ENCODE measurements at places on chromosomes 7 and 10.
A peak's percentile ranks its signal among the peaks of the same experiment; 100 is the strongest.

DNA sequence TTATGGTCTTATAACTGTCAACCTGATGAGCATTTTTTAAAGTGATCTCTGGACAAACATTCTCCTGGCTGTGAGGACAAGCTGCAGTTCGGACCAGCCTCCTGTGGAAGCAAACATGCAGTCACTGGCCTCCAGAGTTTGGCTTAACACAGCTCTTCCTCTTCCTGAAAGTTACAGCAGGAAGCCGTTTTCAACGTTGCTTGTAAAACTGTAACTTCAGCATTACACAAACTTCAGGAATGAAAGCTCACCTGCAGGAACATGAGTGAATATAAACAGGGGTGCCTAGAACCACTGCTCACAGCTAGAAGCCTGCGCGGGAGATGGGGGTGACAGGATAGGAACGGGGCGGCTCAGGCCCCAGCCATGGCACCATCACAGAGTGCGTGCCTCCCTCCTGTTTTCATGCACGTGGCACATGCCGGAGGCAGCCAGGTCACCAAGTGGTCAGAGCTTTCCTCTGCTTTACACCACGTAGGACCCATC, 292.9 kb upstream of the PITRM1 start:
- peak; percentile 45 for DNase-seq

- no peak for DNase-seq
Observed at GRCh38 chr10:50540069-50540825, 83.5 kb downstream of the SGMS1 start.

DNA sequence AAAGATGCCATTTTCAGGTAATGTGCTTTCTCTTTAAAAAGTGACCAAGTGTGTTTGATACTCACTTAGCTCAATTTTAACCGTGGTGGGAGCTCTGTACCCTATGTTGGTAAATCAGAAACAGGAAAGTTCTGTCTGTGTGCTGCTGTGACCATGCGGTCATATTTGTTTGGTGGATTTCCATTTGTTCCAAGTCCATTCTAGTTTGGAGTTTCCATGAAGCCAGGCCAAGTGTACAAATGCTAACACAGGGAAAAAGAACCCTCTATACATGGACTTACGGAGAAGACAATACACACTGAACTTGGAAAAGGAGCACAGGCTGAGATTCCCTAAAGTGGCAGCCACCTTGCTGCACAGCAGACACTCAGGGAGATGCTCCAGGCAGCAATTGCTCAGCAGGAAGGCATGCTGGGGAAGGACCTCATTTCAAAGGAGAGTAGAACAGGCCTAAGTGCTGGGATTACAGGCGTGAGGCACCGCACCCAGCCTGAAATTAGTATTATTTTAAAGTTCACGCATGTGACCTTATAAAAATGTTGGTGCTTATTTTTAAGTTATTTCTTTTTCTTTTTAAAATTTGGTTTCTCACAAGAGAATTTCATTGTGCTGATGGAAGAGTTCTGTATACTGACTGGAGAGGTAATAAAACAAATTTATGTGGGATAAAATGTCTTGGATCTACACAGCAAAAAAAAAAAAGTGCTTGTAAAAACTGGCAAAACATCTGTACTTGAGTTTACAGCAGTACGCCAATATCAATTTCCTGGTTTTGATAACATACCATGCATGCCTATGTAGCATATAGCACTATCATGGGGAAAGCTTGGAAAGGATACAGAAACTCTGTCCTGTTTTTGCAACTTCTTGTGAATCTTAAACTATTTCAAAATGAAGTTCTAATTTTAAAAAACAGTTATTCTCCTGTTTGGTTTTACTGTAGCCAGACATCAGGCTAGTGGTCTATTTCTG, 436.2 kb downstream of the KCNMA1 start:
- peak; percentile 80 for DNase-seq

DNA sequence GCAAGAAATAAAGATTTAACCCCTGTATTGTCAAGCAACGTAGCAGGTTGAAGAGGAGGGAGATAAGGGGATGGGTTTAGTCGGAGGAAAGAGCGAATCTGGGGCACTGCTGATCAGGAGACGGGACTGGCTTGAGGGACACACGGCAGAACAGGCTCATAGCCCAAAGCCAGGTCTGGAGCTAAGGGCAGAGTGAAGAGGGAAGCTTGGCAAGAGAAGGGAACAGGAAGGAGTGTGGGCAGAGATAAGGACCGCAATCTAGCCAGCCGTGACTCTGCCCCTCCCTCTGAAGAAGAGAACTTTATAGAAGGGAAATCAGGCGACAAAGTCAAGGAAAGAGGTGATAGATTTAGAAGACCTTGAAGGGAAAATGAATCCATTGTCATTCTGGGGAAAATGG, 67.6 kb downstream of the CAV1 start:
- no peak for DNase-seq

DNA sequence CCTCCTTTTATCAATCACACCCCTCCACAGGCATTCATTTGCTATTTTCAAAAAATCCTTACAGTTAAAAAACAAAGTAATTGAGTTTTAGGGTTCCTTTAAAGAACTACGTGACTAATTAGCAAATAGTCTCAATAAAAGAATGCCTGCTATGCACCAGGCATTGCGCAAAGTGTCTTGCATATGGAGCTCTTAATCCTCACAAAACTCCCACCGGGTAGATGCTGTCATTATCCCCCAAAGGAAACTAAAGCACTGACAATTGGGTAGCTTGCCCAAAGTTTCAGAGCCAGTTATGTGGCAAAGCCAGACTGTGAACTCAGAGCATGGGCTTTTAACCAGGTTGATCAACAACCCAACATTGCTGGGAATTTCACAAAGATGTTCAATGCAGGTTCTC, 305.7 kb downstream of the ELMO1 start:
- no peak for DNase-seq

DNA sequence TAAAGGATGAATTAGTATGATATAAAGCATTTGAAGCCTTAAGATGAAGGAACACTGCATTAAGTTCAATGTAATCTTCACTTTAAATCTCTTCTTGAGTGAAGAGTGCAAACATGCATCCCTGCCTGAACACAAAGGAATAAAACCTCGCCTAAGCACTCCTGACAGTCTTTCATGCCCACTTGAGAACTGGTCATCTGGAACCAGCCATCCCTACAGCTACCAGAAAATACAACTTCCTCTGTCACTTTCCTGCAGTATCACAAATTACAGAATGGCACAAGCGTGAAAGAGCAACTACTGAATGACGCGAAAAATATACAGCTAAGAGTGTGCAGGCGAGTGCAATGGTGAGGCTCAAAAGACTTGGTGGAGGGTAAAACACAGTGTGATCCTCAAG, 1079.9 kb downstream of the CNTNAP2 start:
- no peak for DNase-seq

DNA sequence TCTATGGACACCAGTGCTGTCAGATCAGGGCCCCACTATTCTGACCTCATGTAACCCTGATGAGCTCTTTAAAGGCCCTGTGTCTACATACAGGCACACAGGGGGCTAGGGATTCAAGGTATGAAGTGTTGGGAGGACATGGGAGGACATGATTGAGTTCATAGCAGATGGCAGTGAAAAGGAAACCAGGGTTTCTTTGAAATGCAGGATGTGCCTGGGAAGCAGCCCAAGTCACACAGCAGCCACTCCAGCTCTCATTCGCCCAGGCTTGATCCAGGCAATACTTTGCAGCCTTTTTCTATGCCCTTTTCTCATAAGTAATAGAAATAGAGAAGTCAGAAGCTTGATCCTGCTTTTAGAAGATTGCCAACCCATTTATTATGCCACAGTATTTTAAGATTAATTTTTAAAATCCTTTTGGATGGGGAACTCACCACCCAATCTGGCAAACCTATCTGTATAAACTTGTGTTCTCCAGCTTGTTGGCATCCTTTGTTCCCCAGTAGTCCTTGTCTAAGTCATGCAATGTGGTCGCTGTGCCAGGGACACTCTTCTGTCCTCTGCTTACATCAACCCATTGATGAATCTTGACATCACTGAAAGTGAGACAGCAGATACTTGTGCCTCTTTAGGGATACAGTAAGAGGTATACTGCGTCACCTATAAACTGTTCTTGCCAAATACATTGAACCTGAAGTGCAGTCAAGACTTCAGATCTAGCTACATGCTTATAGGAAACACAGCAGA, 95.0 kb downstream of the TAF3 start:
- no peak for DNase-seq

DNA sequence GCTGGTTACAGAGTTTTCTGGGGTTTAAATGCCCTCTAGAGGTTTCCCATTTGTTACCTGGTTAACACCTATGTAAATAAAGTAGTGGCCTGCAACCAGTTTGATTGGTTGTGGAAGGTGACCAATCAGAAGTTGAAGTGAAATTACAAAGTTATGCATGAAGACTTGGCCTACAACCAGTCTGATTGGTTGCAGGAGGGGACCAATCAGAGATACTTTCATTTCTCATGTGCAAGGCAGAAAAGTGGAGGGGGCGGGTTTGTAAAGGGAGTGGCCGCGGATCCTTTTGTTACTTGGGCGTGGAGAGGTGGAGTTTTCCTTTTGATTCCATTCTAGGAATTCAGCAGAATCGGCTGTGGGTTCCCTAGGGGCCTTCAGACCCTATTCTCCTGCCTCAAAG, 80.8 kb downstream of the SEC23IP start:
- no peak for DNase-seq

DNA sequence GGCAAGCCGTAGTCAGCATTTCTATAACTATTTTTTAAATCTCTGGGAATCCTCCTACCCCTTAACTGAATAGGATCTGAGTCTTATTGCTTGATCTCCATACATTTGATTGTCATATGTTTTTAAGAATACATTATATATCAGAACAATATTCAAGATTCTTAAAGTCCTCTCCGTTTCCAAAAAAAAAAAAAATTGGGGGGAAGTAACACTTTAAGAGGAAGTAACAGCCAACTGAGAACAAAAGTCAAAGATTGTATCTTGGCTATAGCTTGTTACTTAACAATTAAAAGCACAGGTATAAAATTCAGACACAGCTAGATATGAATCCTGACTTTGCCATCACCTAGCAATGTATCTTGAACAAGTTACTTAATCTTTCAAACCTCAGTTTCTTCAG, 169.9 kb upstream of the ADO start:
- no peak for DNase-seq

DNA sequence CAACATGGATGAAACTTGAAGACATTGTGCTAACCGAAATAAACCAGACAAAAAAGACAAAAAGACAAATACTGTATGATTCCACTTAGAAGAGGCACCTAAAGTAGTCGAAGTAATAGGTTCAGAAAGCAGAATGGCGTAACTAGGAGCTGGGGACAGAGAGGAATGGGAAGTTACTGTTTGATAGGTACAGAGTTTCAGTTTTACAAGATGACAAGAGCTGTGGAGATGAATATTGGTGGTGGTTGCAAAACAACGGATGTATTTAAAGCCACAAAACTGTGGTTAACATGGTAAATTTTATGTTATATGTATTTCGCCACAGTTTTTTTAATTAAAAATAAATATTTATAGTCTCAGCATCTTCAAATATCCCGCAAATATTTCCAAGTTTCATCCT, 64.1 kb upstream of the DIP2C start:
- DNase-seq = no peak

DNA sequence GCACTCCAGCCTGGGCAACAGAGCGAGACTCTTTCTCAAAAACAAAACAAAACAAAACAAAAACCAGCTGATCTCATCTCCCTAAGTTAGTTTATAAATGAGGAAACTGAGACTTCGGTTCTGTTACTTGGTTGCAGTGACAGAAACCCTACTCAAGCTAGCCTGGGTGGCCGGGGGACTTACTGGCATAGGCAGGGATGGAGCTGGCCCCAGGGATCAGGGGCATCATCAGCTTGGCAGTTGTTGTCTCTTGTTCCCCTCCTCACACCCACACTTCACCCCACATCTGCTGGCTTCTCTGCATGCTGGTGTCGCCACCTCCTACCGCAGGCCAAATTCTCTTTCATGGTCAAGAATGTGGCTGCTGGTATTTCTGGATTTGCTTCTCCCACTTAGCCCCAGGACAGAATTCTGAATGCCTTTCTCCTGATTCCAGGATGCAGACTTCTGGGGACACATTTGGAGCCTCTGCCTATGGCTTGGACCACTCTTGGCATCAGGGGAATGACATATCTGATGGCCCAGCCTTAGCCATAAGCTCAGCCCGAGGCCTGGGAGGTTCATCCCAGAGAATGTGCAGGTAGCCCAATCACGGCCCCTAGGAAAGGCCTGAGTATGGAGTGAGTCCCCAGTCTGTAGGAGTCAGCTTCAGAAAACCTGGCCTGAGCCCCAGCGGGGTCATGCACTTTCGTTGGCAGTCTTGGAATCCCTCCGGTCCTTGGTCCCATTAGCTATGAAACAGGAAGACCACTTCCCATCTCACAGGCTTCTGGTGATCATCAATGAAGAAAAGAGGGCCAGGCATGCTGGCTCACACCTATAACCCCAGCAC, 41.6 kb upstream of the CTBP2 start:
- no peak for DNase-seq

DNA sequence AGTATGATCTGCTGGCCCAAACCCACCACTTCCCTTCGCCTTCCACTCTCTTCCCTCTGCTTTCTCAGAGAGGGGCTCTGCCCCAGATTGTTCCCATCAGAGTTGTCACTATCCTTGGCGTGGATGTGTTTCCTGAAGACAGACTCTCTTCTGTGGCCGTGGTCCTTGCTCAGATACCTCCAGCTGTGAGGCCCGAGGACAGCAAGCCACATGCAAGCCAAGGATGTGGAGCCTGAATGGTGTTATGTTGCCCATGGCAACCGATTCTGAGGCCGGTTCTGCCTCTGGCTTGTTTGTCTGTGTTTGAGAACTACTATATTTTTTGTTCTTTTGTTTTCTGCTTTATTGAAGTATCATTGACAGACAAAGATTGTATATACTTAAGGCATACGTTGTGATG, 247.4 kb upstream of the PODXL start:
- DNase-seq = no peak

GRCh38 chr7:35255443-35256255, 1.7 kb upstream of the TBX20 start:
- DNase-seq = no peak

DNA sequence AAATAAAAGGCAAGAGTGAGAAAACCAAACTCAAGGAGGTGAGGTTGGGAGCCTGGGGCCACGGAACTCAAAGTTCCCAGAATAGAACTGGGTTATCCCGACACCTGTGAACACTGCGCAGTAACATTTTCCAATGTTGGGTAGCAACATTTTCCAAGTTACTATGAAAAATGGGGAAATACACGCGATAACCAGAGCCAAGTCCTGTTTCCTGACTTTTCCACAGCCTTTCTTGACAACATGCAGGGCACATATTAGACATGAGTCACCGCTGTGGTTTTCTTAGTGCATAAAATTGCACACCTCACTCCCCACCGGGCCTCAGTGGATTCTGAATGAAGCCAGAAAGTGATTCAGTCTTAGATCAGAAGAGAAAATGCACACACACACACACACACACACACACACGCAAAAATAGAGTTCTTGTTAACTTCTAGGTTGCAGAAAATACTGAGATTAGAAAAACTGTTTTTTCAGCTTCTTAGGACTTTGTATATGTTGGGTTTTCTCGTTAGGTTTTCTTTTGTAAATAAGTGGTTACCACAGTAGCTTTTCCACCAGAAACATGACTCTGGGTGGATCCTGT, 70.0 kb downstream of the CAMK1D start:
- DNase-seq = no peak

DNA sequence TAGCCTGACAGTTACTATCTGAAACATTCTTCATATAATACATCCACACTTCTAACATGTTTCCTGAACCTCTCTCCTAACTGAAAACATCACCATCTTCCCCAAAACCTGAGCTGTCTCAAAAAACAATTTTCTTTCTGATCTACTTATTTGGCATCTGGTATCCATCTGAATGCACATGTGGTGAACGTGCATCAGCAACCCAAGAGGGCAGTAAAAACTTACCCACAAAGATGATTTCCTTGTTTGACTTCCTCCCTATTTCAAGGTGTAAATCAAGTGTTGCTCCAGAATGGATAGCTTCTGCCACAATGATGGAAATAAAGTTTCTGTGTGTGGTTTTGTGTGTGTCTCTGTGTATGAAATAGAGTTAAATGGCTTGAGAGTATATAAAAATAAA, 500.4 kb downstream of the MAGI2 start:
- DNase-seq = no peak
